ENCODE measurements at places on chromosomes 5 and 9. TPM values are rescaled to one million over a fixed set of nuclear protein-coding genes. Genes with fewer than 3 reads are reported as not detected.

DNA sequence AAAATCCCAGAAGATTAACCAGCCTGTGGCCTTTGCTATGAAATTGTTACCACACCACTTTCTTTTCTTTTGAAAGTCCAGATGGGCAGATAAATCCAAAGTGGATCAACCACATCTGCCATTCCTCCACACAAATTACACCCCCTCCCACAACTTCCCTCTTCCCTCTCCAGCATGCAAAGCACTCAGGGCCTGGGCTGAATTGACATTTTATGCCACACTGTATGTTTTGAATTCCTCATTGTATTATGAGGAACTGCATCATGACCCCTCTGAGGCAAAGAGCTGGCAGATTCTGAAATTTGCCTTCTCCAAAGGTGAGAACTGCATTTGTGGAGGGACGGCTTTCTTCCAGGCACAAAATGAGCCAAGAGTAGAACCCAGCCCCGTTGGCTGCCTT, 589.2 kb upstream of the KLF4 start:
- DNase-seq: no peak

DNA sequence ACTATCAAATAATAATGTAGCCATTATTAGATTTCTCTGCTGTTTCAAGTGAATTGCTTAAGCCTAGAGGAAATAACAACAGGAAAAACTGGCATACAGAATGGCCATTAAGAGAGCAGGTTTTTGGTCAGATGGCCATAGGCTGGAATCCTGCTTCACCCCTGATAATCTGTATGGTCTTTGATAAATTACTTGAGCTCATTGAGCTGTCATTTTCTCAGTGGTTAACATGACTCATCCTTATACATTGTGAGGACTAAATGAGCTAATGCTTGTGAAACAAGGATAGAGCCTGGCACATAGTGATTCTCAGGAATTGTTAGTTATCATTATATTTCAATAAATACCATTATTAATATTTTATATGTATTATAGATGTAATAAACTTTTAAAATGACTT, 516.5 kb downstream of the KIF4B start:
- no peak for DNase-seq

DNA sequence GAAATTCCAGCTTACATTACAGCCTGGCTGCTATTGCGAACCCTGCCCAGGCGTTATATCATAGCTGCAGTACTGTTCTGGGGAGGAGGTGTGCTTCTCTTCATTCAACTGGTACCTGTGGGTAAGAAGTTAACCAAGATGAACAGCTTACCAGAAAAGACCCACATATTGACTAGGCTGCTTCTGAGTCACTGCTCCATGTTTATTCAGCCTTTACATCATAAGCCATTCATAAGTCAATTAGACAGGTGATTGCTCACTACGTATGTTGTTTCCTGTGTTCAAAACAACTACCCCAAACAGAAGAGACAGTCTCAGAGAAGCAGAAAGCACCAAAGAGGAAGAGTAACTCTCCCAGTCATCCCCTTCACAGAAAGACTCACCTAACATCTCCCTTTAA, 34.7 kb upstream of the SLC22A5 start:
- no peak for DNase-seq

- no peak for DNase-seq
These were observed 117.1 kb upstream of the WWC1 start for GRCh38 chr5:168174376-168174775.

DNA sequence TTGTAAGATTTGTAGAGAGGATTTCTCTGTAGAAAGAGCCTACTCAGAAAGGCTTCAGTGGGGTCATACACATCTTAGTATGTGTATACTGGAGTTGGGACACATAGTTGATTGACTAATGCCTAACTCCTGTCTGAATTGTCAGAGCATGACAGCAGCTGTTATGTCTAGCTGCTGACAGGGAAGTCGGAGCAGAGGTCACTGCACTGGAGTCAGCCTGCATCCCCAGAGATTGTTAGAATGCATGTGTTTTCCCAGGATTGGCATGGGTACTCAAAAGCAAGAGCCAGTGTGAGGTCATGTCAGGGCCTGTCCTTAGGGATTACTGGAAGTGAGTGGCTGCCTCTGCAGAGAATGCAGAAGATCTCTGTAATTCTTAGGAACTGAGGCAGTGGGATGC, 82.7 kb downstream of the ITGA1 start:
- no peak for DNase-seq

GRCh38 chr5:153516504-153517240, 26.2 kb downstream of the GRIA1 start:
- no peak for DNase-seq

The LYRM7 gene
- total RNA-seq: 29.7 TPM

- peak; percentile 80 for DNase-seq
These were observed 248.6 kb upstream of the KLF4 start for GRCh38 chr9:107737987-107738743.

GRCh38 chr9:21903380-21903965, 90.7 kb downstream of the CDKN2A start:
- DNase-seq: no peak

DNA sequence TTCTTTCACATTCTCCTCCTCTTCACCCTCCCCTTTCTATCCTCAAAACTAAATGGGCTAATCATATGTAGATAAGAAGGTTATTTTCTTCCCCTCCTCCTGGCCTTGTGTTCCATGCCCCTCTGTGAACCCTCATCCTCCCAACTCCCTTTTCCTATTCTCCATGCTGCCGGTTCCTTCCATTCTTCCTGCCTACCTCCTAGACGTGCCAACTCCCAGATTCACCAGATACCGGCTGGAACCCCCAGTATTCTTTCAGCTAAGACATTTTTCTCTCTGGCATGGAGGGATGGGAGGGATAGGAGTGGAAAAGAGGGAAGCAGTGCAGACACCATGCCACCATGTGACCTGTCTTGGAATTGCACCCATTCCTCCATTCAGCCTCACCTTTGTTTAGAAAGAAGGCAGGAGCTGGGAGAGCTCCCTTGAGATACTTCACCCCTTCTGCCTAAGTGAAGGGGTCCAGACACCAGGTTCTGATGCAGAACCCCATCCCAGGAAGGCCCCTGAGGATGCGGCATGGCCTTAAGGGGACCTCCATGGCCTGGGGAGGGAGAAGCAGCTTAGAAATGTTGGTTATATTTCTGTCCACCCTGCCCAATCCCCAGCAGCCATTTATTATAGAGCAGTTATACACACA, 4.8 kb downstream of the DNAJB5 start:
- no peak for DNase-seq

DNA sequence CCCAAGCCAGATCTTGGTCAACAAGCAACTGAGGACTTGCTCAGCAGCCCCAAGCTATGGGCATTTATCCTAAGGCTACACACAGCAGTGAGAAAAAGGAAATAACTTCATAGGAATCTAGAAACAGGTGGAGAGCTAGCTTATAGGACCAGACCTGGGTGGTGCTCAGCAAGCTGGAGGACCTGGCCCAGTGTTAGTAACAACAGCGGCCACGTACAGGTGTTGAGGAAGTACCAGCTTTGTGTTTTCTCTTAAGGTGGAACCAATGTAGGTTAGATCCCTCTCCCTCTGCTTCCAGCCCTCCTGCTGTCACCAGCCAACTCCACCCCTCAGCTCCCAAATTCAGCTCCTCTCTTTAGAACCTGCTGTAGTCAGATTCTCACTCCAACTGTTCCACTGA, 43.4 kb downstream of the IRF1 start:
- DNase-seq: no peak

All from Right ventricle myocardium superior (tissue), 1 donor.